Karpas-422 (cell line): ENCODE measurements at places on chromosomes 5 and 9.

DNA sequence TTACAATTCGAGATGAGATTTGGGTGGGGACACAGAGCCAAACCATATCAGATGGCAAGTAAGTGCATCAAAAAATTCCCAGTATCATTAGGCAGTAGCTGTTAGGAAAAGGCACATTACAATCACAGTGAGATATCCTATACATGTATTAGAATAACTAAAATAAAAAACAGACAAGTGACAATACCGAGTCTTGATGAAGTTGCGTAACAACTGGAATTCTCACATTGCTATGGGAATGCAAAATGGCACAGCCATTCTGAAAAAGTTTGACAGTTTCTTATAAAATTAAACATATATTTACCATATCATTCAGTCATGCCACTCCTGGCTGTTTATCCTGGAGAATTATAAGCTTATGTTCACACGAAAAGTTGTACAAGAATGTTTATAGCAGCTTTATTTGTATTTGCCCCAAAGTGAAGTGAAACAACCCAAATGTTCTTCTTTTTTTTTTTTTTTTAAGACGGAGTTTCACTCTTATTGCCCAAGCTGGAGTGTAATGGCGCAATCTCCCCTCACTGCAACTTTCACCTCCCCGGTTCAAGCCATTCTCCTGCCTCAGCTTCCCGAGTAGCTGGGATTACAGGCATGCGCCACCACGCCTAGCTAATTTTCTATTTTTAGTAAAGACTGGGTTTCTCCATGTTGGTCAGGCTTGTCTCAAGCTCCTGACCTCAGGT lies 93.1 kb upstream of the TLE1 start:
- DNase-seq, result no peak

DNA sequence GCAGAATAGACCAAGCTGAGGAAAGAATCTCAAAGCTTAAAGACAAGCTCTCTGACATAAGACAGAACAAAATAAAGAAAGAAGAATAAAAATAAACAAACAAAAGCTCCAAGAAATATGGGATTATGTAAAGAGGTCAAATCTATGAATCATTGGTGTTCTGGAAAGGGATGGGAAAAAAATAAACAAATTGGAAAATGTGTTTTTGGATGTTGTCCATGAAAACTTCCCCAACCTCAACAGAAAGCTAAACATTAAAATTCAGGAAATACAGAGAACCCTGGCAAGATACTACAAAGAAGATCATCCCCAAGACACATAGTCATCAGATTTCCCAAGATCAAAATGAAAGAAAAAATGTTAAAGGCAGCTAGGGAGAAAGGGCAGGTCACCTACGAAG lies 662.0 kb upstream of the CDH18 start:
- no peak for DNase-seq

GRCh38 chr5:74957029-74957784 lies 91.0 kb upstream of the FAM169A start:
- no peak for DNase-seq

- DNase-seq, result peak; percentile 81
These were observed 265.8 kb downstream of the MLLT3 start for GRCh38 chr9:20356403-20357036.

DNA sequence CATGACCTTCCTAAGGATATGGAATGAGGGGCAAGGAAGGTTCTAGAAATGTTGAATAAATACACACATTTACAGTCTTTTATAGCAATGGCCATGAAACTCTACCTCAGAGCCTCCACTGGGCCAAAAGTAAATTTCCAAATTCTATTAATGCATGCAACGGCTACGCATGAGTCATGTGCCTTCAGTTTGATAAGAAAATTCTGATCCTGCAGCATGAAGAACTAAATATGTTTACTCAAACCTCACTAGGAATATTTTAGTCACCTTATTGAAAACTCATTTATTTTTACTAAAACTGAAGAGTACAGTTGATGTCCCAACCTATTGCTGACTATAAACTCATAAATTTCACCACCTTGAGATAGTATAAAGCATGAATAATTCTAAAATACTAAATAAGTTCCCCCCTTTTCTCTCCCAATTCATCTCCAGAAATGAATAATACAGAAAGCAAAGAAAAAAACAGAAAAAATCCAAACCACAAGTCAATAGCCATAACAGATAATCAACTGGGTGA lies 92.4 kb downstream of the GNAQ start:
- DNase-seq, result no peak

- DNase-seq, result no peak
These were observed 858 bp downstream of the NCS1 start for GRCh38 chr9:130172858-130173665.
